NCI-H1417 (cell line): ENCODE measurements at places on chromosomes 2 and 18.

- DNase-seq = no peak
These were observed 75.3 kb downstream of the CABYR start for GRCh38 chr18:24214144-24214543.

DNA sequence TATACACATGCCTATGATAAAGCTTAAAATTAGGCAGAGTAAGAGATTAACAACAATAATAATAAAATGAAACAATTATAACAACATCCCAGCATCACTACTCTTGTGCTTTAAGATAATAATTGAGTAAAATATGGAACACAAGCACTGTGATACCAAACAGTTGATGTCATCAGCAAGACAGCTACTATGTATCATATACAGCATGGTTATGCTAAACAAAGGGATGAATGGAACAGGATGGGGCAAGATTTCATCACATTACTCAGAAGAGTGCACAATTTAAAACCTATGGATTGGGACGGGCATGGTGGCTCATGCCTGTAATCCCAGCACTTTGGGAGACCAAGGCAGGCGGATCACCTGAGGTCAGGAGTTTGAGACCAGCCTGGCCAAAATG is 1221.0 kb downstream of the SUCLG1 start:
- no peak for DNase-seq

- no peak for DNase-seq
These were observed 1.2 kb upstream of the CCNT2 start for GRCh38 chr2:134917360-134917865.

GRCh38 chr2:71923143-71923525 is 224.5 kb downstream of the CYP26B1 start:
- DNase-seq = no peak

- DNase-seq = no peak
These were observed 529.2 kb upstream of the LINC00305 start for GRCh38 chr18:64678048-64678447.

- DNase-seq = no peak
These were observed 12.6 kb upstream of the RAB1A start for GRCh38 chr2:65142515-65142914.

DNA sequence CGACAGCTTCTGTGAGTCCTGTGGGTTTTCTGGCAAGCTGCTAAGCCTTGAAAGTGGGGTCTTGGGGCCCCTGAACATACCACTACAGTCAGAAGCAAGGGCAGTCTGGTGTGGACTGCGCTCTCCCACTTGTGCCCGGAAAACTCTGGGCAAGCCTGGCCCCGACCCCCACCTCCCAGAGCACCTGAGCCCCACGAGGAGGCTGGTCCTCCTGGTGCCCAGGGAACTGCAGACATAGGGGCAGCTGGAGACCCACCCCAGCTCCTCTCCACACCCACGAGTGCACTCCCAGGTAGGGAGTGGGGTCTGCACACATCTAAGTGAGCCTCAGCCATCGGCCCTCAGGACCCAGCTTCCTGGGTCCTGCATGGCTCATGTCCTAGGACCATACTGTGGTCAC is 16.2 kb upstream of the GPC1 start:
- no peak for DNase-seq

DNA sequence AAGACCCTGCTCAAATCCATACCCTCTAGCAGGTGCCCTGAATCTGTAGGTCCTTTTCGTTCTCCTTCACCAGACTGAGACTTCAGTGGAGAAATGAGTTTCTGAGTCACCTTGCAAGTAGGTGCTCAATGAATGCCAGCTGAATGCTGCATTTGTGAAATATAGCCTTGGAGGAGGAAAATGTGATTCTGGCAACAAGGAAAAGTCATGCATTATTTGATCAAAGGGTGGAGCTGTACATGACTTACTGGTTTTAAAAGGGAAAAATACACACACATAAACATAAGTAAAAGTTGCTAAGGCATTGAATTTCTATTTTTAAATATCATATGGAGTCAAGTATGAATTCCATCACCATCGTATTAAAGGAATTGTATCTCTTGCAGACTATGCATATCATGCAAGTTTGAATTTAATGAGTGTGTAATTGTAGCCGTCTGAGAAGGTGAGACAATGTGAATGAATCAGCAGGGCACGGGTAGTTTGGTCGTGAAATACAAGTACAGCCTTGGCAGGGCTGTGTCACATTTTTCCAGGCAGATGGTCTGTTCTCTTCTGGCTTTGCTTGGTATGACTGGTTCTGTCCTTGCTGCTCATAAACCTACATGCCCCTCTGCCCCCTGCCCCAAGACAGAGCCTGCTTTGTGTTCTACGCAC is 160.8 kb downstream of the COL6A3 start:
- no peak for DNase-seq

DNA sequence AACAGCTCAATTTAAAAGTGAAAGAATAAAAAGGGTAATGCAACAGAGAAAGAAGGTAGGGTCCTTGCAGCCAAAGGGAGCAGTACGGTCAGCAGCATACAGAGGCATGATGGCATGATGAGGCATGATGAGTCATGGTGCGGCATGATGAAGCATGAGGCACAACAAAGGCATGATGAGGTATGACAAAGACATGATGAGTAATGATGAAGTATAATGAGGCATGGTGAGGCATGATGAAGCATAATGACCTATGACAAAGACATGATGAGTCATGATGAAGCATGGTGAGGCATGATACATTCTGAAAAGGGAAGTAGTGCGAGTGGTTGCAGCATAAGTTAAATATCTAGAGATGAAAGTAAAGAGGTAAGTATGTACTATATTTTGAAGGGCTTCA is 673.2 kb downstream of the TMEM182 start:
- no peak for DNase-seq

GRCh38 chr18:3634250-3634939 is 184.4 kb downstream of the TGIF1 start:
- DNase-seq = no peak

DNA sequence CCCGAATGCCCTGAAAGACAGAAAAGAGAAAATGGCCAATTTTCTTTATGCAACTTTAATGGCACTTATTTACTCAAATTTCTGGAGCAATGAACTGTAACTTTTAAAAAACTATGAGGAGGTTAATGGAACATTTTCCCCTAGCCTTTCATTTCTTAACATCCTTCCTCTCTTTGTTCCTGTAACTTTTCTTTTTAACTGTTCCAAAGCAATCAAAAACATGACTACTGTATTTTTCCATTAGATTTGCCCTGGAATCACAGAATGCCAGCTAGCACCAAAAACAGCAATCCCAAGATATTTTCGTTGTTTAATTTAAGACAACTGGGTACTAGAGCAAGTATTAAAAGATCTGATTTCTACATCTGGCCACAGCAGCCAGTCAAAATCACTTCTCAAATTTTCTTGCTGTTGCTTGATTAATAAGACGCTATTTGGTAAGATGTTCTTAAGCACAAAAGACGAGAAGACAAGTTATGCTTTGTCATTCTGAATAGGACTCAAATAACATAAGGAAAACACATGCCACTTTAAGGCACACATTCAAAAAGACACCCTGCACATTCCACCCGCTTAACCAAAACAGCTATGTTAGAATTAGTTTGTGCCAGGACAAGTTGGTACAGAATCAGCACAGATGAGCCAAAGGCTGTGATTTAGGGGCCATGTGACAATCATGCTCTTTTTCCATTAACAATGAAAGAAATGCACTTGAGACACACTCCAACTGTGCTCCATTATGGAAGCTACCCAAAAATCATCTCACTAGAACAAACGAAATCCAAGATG is 3.6 kb downstream of the STARD7 start:
- DNase-seq = peak; percentile 16

GRCh38 chr2:33380001-33380609 is 96.3 kb upstream of the RASGRP3 start:
- DNase-seq = no peak

- no peak for DNase-seq
These were observed 64.7 kb downstream of the DGKD start for GRCh38 chr2:233418761-233419546.

- no peak for DNase-seq
These were observed 214.0 kb downstream of the ANKRD30B start for GRCh38 chr18:14961991-14962390.

DNA sequence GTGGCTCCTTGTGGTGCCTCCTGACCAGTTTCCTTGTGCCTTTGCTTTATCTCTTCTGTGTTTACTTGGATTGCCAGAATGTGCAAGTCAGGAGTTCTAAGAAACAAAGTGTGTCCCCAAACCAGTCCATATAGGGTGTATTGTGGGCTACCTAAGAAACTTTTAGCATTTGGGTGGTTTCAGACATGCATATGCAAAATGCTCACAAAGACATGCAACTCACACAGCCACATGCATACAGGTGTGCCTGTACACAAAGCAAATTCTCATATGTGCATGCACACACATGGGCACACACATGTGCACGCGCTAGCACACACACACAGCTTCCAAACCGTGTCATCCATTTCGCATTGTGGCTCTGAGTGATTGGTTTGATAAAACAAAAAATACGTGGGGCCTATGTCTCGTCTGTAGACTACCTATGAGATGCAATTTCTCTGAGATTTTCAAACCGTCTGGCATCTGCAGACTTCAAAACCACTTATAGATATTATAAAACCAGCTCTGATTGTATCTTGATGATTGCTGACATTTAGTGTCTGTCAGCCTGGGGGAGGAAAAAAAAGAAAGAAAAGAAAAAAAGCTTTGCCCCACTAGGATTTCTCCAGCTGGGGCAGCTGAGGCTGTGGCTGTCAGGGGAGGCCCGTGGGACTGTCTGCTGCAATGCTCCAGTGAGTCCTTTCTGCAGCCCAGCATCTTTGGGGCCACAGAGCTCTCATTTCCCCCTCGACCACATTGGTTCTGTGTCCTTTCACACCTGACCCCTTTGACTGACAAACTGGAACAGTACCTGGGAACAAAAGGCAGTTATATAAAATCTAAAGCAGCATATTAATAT is 556.1 kb downstream of the CMPK2 start:
- peak; percentile 52 for DNase-seq

GRCh38 chr2:145593991-145594614 is 1074.2 kb upstream of the ZEB2 start:
- DNase-seq = no peak

DNA sequence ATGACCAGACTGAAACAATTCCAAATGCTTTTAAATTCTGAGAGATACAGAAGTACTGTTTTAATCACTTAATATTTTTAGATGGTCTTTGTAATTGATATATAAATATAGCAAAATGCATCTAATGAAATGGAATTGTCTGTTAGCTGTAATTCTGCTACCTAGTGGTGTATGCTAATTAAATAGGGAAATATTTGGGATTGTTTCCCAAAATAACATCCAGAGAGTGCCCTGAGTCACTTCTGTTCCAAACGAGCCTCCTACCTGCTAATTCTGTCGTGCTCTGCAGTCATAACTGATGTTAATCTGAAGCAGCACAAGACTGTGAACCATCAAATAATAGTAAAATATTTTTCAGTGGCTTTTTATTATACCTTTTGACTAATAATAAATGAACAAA is 71.4 kb upstream of the NOSTRIN start:
- no peak for DNase-seq

GRCh38 chr2:210172219-210172575 is 988 bp upstream of the KANSL1L start:
- no peak for DNase-seq

- no peak for DNase-seq
These were observed 34.7 kb downstream of the CTNNA2 start for GRCh38 chr2:79547568-79547967.

DNA sequence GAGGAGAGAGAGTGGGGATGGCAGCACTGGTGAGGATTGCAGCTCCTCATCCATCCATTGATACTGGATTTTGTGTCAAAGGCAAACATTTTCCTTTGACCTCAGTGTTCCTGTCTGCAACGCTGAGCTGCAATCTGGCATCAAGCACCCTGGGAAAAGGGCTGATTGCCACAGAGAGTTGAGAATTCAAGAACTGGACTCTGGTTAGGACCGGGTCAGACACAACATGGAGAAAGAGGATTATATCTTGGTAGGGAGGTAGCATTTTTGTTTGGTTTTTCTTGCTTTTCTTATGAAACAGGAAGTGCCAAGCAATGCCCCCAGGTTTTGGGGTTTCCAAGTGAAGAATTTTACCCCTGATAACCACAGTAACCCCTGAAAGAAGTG is 81.9 kb upstream of the PKDCC start:
- no peak for DNase-seq

DNA sequence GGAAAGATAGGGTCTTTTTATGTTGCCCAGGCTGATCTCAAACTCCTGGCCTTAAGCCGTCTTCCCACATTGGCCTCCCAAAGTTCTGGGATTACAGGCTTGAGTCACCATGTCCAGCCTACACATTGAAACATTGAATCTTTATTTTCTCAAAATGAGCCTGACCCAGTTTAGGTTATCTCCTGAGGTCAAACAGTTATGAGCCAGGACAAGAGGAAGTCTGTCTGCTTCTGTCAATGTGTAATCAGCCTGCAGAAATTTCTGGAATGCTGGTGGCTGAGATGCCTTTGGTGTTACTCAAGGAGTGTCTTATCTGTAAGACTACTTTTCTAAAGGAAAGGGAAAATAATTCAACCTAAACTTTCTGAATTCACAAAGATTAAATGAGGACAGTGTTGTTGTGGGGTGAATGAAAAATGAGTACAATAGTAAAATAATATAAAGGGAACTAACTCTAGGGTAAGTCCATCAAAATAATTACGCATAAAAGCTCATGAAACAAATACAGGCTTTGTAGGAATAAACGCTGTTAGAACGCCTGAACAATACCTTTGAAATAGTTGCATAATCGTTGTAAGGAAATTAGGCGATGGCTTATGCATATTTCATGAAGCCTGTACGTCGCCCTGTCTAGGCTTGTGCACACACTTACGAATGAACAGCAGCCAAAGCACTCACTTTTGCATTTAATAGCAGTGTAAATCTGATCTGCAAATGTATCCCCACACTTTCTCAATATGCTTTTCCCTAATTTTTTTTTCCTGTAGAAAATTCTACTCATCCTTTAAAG is 260.8 kb downstream of the RDH14 start:
- DNase-seq = no peak

DNA sequence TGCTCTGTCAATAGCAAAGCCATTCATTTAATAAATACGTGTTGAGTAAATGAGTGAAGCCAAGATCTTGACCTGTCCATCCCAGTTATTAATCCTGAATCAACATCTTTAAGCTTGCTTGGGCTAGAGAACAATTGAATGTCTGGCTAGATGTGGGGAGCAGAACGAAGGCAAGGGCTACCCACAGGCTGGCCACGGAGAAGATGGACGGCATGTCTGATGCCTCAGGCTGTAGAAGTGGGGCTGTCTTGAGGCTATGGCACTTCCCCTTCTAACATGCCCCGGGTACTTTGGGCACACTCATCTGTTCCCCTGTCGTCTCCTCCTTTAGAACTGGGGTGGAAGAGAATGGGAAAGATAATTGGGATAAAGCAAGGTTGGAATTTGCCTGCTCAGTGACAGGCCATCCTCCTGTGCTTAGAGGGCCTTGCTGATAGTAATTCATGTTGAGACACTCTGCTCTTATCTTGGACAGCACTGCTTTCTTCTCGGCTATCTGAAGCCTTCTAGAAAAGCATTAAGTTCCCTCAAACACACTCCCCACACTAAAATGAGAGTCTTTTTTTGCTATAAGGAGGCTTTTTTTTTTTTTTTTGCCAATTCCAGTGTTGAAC is 225.7 kb downstream of the MREG start:
- DNase-seq = no peak

GRCh38 chr2:196808083-196808665 is 981 bp downstream of the C2orf66 start:
- no peak for DNase-seq

GRCh38 chr2:10832203-10832936 is 19.8 kb upstream of the PDIA6 start:
- peak; percentile 97 for DNase-seq
